ENCODE measurements at places on chromosomes 1 and 21.

- no peak for DNase-seq
Observed at GRCh38 chr1:225603538-225604354, 49.2 kb downstream of the ENAH start.

DNA sequence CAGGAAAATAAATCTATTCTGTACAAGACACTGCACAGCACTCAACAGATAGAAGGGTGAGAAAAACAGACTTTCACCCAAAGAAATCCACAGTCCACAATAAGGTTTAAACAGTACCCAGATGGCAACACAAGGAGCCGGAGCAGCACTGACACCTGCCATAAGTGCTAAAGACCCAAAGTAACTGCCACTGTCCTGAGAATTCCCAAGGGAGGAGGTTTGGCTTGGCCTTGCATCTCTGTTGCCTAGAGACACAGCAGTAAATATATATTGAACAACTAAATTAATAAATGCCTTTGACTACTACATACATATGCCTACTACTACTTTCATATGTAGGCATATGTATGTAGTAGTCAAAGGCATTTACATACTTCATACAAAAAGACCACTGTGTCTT lies 68.0 kb downstream of the VAV3 start:
- DNase-seq = no peak

DNA sequence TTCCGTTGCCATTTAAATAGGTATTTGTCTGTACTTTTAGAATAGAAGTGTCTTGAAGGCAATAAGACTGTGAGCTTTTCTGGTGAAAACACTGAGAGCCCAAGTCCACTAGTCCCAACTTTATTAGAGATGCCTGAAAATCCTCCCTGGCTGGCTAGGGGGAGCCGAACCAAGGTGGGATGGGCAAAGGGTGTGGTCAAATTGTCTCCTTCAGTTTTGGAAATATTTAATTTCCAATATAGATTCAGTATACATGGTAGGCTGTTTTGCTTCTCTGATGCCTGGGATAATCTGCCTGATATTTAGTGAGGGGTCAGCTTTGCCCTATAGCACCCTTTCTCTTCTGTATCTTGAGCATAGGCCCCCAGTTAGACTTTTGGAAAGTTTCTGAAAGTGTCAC lies 3.5 kb downstream of the ROR1 start:
- DNase-seq = no peak

GRCh38 chr1:5947071-5947821 lies 45.0 kb downstream of the NPHP4 start:
- DNase-seq = no peak

- DNase-seq = peak; percentile 11
Observed at GRCh38 chr1:58155418-58156123, 391.0 kb downstream of the OMA1 start.

GRCh38 chr1:43443197-43443946 lies 10.4 kb downstream of the HYI start:
- DNase-seq = no peak

- DNase-seq = no peak
Observed at GRCh38 chr1:154490317-154490716, 11.7 kb upstream of the TDRD10 start.

DNA sequence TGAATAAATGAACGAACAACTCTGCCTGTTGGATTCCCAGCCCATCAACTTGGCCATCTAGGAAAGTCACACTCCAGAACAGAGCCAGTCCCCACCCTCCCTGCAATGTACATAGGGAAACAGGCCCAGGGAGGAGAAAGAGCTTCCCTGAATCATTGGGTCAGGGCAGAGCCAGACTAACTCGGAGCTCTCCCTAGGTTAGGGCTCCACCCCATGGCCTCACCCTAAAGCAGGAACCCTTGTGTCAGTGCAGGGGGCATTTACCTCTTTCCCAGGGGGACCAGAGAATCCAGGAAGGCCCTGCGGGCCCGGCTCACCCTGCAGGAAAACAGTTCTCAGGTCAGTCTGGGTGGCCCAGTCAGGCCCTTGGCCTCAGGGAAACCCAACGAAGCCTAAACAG lies 11.6 kb downstream of the COL9A2 start:
- DNase-seq = no peak

GRCh38 chr1:46223472-46223943 lies 20.4 kb downstream of the LURAP1 start:
- peak; percentile 83 for DNase-seq

GRCh38 chr1:1023700-1024099 lies 3.8 kb downstream of the AGRN start:
- DNase-seq = no peak

- DNase-seq = no peak
Observed at GRCh38 chr1:2165646-2166045, 28.9 kb downstream of the FAAP20 start.

GRCh38 chr1:30823969-30824735 lies 66.6 kb upstream of the LAPTM5 start:
- peak; percentile 97 for DNase-seq

DNA sequence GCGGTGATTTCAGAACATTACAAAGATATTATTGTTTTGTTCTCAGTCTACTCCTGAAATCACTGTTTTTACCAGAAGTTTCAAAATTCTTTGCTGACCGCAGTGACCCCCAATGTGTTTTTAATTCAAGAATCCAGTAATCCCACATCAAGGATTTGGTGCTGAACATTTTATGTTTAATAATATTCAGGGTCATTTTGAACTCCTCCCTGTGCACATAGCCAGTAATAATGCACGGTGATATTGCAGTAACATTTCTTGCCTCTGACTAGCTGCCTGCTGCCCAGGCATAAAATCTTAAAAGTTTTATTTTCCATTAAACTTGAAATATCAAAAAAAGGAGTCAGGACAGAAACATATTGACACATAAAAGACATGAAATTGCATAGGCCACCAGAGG lies 443.4 kb upstream of the NCAM2 start:
- no peak for DNase-seq

GRCh38 chr21:43686811-43687565 lies 27.6 kb downstream of the RRP1B start:
- no peak for DNase-seq

DNA sequence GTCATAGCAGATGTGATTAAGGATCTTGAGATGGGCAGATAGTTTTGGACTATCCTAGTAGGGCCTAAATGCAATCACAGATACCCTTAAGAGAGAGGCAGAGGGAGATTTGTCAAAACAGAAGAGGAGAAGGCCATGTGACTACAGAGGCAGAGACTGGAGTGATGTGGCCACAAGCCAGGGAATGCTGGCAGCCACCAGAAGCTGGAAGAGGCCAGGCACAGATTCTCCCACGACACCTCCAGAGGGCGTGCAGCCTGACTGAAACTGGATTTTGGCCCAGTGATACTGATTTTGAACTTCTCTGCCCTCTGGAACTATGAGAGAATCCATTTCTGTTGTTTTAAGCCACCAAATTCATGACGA lies 52.1 kb upstream of the EPS8L3 start:
- DNase-seq = no peak

DNA sequence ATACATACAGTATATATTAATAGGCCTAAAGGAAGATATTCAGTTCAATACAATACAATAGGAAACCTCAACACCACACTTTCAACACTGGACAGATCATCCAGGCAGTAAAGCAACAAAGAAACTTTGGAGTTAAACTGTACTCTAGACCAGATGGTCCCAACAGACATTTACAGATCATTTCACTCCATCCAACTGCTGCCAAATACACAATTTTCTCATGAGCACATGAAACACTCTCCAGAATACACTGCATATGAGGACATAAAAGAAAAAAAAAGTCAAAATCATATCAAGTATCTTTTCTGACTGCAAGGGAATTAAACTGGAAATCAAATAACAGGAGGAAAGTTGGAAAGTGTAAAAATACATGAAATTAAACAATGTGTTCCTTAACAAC lies 607.5 kb upstream of the BRINP3 start:
- DNase-seq = no peak

DNA sequence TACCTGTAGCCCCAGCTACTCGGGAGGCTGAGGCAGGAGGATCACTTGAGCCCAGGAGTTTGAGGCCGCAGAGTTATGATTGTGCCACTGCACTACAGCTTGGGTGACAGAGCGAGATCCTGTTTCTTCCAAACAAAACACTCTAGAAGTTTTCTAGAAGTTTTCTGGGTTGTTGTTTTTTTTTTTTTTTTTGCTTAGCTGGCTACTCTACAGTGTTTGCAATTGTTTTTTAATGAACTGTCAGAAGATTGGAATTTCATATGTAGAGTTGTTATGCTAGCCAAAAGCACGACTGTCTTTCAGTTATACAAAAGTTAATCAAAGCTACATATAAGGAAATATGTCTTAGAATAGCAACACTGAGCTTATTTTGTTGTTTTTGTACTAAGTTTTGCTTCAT lies 30.9 kb upstream of the NEXN start:
- DNase-seq = no peak

DNA sequence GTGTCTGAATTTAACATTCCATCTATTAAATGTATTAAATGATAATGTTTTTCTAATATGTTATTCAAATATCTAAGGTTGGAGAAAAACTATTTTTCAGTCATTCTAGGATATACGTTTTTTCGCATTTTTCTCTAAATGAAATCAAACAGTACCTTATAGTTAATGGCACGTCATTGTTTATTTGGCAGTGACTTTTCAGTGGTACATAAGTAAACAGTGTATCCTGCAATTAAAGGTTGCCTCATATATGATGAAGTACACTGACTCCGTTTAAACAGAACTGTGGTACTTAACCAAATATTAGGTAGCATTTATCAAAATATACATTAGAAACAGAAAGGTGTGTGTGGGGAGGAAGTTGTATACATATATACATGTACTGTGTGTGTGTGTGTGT lies 79.2 kb downstream of the EPS15 start:
- DNase-seq = no peak

DNA sequence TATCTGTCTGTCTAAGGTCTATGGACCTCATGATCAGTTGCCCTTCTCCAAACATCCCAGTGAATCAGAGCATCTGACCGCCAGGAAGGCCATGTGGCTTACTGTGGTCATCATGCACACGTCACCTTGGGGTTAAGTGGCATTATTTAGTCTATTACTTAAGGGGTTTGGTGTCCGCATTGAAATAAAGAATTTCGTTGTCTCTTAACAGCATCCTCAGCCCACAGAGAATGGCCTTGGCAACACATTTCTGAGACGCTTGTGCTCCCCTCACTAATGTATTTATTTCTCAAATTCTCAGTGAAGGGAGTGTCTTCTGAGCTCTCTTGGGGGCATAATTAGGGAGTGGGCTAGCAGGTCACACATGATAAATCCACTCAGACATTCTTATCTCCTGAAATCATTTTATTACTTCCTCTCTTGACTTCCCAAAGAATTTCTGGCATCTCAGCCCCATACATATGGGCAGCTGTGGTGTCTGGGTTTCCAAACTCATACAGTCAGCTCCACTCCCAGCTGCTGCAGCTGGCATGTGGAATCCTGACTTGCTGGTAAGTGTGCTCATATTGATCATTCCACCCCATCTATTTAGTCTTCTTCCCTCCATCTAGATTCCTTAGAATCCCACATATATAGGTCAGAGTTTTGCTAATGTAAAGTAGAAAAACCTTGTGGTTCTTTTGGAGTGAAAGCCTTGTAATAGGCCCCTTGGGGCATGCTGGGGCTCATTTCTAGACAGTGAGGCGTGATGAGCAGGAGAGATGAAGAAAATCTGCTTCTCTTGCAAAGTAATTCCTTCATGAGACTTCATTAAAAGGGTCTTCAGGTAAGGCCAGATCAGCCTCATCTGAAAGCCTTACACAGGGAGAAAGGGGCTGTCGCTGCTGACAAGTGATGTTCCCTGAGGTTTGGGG lies 110.5 kb downstream of the HHAT start:
- DNase-seq = no peak

DNA sequence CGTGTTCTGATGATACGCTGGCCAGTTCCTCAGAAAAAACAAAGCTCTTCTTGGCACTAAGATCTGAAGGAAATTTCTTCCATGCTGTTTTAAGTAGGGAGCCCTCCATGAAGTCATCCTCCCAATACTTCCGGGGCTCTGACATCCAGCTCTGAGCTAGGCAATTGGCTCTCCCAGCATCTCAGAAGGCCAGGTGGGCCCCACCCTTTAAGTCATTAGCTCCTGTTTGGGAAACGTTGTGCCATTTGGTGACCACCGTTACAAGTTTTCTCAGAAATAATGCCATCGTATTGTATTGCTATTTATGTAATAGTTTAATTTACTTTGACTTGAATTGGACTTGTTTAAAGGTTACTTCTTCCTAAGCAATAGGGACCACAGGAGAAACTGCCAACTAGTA lies 130.3 kb upstream of the EDN2 start:
- DNase-seq = no peak

GRCh38 chr1:41350055-41350378 lies 11.2 kb upstream of the FOXO6 start:
- DNase-seq = no peak

DNA sequence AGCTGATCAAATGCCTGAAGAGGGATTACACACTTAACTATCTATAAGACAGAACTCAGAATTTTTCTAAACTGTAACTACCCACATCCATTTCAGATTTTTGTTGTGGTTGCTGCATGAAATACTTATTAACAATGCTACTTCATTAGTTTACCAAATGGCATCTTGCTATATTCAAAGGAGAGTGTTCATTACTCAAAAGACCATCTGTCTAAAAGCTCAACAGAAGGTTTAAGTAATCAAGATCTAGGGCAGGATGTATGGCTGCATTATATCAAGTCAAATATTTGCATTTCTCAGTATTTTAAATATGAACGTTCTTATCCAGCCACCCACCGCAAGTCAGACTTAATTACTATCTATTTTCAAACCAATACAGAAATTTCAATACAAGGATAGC lies 79.9 kb downstream of the SIPA1L2 start:
- no peak for DNase-seq

DNA sequence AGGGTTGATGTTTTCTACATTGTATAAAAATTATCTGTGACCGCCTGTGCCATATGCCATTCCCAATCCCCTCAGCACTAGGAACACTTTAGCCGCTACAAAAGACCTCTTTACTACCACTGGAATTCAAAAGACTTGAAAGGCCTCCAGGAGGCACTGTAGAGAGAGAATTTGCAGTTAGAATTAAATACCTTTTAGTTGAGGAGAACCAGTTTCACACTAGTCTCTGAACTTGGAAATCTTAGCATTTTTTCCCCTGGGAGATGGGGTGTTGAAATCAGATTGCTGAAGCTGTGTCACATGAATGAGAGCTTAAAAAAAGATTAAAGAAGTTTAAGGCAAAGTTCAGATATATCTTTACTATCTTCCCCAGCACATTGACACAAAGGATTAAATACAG lies 291.0 kb downstream of the ADGRL2 start:
- no peak for DNase-seq

GRCh38 chr1:211566431-211567025 lies 12.4 kb downstream of the SLC30A1 start:
- DNase-seq = no peak

- no peak for DNase-seq
Observed at GRCh38 chr1:23936481-23937176, 23.0 kb upstream of the PNRC2 start.

GRCh38 chr1:216448011-216448510 lies 24.8 kb upstream of the USH2A start:
- no peak for DNase-seq

- DNase-seq = no peak
Observed at GRCh38 chr1:47479664-47480063, 41.8 kb downstream of the FOXD2 start.

- DNase-seq = no peak
Observed at GRCh38 chr1:172912765-172913260, 137.9 kb downstream of the TNFSF18 start.

- DNase-seq = no peak
Observed at GRCh38 chr1:174982971-174983689, 16.6 kb upstream of the CACYBP start.

Measured in head of caudate nucleus (tissue), 42 donors.